ENCODE measurements at places on chromosomes 5 and 9.

GRCh38 chr5:54656261-54656728 is 138.7 kb downstream of the SNX18 start:
- DNase-seq: no peak

GRCh38 chr9:134624137-134624591 is 17.4 kb upstream of the COL5A1 start:
- DNase-seq: no peak

DNA sequence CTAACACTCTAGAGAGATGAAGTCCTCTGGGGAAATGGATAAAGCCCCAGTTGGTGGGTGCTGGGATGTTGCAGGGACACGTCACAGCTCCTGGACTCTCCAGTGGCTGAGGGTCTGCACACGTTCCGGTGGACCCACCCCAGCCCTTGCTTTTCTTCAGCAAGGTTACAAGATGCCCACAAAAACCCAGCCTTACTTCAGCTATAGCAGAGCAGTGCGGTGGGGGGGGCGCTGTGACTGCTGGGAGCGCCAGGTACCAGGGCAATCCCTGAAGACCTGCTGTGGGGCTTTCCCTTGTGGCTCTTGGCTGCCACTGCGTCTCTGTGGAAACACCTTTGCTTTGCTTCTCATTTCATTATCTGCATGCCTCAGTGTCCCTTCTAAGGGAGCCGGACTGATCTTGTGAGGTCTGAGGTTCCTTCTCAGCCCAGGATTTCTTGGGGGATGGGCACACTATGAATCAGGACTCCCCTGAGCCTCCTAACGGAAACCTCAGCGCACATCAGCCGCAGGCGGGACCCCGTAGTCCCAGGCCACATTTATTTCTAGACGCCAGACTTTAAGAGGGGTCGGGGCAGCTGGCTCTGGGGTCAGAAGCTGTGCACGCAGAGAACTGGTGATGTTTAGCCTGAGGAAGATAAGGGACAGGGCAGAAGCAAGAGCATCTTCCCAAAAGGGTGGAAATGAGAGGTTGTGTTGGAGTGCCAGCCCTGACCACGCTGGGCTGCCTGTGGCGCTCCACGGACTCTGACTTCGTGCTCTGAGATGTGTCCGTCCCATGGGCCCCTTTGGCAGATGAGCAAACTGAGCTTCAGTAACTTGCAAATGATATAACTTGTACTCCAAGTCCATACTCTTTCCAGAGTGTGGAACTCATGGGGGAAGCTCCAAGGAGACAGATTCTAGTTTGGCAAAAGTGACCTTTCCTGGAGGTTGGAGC is 106.8 kb downstream of the WNK2 start:
- no peak for DNase-seq

DNA sequence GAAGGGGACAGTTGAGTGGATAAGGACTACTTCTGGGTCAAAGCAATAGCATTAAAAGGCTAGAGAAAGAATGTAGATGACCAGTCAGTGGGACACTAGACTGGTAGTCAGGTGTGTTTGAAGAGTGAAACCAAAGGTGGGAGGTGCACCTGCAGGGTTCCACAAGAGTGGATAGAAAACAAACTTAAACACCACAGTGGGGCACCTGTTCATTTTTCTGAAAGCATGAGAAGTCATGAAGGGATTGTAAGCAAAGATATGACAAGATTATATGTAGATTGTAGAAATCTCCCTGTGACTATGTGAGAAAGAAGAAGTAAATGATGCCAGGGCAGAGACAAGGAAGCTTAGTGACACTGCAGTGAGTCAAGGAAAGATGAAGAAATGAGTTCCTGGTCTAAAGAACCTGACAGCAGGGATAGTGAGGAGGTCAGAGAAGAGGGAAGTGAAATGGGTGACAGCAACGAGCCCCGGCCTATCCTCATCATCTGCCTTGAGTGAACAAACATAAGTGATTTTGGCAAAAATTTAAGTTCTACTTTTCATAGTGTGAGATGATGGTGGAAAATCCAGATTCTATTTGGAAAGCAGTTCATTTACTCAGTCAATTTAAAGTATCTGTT is 296.9 kb downstream of the TLE4 start:
- DNase-seq: no peak

GRCh38 chr9:129597355-129598088 is 23.4 kb downstream of the C9orf50 start:
- no peak for DNase-seq

- no peak for DNase-seq
These were observed 160.6 kb downstream of the C9orf152 start for GRCh38 chr9:110047232-110047954.

- DNase-seq: peak; percentile 25
These were observed 130.9 kb upstream of the SLC30A5 start for GRCh38 chr5:68962757-68963484.

Measured in NCI-H2029 (cell line).